Stimulated activated CD8-positive, alpha-beta memory T cell treated with anti-CD3 and anti-CD28 coated beads, Interleukin-4, amount 100 ng/mL, for 24 hours (primary cell): ENCODE measurements at places on chromosomes 6 and 20.

DNA sequence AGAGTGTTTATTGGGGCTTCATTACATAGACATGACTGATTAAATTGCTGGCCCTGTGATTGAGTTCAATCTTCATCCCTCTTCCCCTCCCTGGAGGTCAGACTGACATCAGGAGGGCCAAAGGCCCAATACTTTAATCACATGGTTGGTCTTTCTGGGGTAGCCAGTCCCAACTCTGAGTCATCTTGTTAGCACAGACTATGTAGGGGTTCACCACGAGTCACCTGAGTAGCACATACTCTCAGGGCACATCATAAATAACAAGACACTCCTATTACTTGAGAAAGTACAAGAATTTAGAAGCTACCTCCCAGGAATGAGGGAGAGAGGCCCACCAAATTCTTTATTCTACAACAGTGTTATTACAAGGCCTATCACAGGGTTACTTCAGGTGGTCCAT is 11.3 kb downstream of the GINS1 start:
- DNase-seq, result no peak

GRCh38 chr6:41027241-41027640 is 11.8 kb downstream of the UNC5CL start:
- DNase-seq, result no peak

DNA sequence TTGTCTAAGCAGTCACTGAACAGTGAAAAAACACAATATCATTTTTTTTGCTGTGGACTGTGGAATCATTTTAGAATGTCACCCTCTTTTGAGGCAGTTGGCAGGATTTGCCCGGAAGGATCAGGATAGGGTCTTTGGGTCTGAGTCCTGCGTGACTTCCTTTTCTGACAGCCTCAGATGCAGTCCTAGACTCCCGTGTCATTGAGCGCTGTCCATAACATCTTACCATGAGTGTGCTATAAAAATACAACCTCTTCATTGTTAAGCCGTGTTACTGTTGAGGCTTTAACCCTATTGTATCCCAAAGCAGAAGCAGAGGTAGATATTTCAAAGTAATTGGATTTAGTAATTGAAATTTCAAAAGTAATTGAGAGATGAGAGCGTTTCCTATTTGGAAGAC is 30.6 kb downstream of the ARID1B start:
- no peak for DNase-seq

DNA sequence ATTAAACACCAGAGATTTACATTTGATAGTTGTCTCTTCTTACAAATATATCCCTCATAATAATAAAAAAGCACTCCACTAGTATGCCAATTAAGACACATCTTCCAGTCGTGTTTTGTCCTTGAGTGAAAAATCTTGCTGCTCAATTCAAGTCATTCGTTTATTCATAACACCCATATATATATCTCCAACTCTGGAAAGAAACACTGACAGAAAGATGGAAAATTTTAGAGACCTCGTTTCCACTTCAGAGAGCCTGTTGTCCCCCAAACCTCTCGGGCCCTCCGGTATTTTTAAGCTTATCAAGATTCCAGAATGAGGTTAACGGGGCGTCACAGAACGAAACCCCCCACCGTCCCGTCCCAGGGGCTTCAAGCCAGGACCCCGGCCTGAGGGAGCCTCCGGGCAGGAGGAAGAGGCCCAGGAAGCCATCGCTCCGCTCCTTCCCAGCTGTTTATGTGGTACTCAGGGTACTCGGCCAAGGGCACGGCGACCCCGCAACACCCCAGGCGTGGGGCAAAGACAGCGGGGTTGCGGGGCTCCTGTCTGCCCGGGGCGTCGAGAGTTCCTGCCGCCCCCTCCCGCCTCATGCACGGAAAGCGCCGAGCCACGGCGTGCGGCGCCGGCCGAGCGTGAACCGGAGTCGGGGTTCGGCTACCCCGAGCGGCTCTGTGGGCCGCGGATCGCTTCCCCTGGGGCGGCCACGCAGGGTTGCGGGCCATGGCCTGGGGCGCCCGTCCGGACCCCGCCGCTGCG is 623 bp upstream of the SNX9 start:
- no peak for DNase-seq

- DNase-seq, result peak; percentile 18
Measured at GRCh38 chr6:37822851-37823682, 3.5 kb downstream of the ZFAND3 start.
